Neural crest cell (in vitro differentiated cells): ENCODE measurements at places on chromosomes 5 and 9.

DNA sequence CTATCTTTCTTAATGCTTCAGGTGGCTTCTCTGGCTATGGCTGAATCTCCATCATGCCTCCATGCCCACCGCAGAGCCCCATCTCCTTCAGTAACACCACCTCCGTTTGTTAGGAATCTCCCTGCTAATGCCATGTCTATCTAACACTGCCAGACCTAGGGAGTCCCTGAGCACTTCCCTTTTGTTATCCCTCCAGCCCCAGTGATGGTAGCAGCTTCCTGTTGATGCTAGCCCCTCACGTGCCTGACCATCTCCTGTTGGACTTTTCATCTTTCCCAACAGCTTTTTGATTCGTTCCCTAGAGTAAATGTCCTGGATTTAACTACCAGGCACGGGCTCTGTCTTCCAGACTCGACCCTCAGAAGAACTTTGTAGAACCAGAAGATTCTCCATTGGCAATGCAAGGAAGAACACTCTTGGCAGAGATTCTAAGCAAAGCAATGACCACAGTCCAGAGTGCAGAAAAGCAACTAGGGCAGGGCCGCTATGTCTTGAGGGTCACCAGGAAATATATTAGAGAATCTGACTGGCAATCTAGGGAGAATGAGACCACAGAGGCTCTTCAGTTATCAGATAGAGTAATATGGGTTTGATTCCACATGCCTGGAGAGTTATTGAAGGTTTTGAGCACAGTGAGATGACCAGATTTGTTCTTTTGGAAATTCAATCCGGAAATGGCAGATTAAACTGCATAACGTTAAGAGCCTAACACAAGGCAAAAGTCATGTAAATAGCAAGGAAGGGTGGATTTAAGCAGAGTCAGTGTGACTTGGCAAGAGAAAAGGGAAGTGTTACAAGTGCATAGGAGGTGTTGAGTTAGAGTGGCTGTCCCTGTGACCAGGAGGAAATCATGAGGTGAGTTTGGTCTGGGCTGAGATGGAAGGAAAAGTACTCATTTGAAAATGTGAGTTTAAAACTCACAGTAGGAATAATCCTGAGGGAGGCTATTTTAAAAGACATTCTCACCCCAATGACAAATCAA, 555.2 kb downstream of the ACTL7B start:
- no peak for DNase-seq

DNA sequence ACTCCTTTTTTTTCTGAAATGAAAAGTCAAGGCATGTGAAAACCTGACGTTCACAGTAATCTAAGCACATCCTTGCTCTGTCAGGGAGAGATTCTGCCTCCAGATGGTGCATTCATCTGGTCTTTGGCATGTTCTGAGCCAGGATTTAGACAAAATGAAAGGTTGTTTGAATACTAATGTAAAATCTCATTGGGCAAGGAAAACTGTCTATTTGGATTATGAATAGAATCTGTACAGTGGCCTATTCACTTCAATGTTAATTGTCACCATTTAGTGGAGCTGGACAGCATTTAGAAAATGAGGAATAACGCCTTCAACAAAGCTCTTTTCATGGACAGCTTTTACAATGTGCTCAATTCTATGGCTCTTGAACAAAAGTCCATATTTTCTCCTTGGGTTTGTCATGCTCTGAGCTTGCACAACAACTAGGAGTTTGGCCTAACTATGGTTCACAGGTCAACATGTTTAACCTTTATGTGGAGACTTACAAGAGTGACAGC, 28.9 kb downstream of the ARHGEF28 start:
- no peak for DNase-seq

GRCh38 chr9:87059772-87060171, 112.5 kb upstream of the GAS1 start:
- DNase-seq = no peak

DNA sequence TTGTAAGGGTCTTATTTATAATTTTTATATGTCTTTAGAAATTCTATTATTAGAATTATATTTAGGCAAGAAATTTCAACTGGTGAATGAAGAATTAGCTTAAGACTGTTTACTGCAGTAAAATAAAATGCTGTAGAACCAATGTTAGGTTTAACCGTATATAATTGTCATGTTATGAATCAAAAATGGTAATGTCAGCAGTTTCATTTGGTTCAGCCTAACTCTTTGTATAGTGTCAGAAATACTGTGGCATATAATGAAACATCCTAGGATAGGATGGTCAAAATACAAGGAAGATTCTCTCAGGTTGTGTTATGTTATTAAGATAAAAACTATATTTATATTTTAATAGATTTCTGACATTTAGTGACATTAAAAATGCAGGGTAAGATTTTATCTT, 64.4 kb upstream of the EIF4EBP3 start:
- DNase-seq = no peak

DNA sequence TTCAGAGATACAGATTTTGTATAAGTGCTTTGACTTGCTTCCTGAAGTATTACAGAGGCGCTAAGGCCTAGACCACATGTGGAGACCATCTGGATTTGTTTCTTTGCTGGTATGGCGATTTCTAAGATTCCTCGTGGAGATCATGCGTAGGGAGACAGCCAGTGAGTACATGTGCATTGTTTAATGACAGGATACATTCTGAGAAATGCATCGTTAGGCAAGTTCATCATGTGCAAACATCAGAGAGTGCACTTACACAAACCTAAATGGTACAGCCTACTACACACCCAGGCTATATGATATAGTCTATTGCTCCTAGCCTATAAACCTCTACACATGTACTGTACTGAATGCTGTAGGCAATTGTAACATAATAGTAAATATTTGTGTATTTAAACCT, 16.5 kb upstream of the CEP120 start:
- no peak for DNase-seq

DNA sequence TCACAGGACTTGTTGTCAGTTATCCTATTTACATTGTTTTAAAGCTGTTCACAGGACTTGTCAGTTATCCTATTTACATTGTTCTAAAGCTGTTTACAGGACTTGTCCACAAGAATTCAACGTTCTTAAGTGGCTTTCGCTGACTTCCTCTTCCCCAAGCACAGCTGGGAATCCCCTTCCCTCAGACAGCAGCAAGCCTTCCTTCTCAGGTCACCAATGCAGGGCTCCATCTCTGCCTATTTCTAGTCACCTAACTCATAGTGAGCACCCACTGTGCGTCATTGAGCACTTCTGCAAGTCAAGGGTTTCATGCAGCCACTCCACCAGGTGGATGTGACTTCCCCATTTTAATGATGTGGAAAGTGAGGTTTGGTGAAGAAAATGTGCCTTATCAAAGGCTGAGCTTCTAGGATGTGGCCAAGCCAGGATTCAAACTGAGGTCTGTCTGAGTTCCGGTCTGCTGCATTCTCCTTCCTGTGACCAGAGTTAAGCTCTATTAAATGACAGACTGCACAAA, 109.8 kb upstream of the ZNF462 start:
- no peak for DNase-seq

- DNase-seq = no peak
These were observed 103.5 kb upstream of the FCN2 start for GRCh38 chr9:134777153-134777552.

- DNase-seq = no peak
These were observed 249.5 kb downstream of the MAN2A1 start for GRCh38 chr5:109939116-109939682.

DNA sequence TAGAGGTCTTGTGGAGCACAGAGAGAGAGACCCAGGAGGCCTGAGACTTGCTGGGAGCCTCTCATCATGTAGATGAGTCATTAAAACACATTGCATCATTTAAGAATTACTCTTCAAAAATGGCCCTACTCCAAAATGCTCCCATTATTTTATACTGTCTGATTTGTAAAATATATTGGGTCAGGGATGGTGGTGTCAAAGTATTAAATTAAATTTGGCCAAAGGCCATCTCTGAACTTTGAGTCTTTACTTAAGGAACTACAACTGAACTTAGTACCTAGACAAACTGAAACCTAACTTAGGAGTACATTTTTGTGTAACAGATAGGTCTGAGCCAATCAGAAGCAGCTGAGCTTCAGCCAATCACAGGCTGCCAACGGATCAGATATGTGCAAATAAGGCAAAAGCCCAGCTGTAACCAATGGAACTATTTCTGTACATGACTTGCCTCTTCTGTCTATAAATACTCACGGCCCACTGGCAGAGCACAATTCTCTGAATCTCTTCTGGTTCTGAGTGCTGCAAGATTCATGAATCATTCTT, 657.2 kb downstream of the TLE1 start:
- no peak for DNase-seq

GRCh38 chr9:131323629-131324028, 34.1 kb downstream of the PLPP7 start:
- DNase-seq = no peak

DNA sequence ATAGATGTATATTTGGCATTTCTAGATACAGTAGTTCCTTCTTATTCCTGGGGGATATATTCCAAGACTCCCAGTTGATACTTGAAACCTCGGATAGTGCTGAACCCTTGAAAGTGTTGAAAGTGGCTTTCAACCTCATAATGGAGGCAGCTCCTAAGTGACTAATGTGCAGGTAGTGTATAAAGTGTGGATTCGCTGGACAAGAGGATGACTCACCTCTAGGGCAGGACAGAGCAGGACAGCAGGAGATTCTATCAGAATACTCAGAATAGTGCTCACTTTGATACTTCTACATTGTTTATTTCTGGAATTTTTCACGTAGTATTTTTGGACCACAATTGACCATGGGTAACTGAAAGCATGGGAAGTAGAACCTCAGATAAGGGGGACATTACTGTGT, 1138.9 kb upstream of the WWC1 start:
- DNase-seq = no peak

DNA sequence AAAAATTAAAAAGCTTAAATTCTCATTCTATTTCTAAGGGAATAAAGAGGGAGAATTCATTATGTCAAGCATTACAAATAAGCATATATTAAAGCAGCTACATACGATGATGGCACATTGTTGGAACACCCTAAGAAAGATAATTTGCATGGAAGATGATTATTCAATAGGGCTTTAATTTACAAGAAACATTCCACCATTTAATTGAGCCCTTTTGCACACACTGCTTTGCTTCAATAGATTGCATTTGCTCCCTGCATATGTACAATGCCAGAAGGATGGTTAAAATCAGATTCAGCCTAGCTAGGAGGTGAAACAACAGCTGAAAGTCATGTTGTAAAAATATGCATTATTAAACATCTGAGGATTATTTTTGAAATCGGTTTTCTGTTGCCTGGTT, 21.8 kb downstream of the KIAA1958 start:
- DNase-seq = no peak

DNA sequence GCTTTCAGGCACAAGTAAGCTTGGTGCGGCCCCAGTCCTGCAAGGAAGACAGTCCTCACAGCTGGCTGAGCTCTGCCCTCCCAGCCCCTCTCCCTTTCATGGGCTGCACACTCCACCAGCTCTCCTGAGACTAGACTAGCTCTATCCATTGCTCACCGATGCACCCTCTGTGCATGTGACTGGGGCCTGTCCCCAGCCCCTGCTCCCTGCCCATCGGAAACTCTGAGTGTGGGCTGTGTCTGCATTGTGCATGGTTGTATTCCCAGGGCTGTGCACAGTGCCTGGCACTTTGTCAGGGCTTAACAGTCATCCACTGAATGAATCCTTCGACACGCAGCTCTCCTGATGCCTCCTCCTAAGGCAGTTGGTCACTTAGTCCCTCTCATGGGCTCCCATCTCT, 92.2 kb downstream of the PPARGC1B start:
- no peak for DNase-seq

DNA sequence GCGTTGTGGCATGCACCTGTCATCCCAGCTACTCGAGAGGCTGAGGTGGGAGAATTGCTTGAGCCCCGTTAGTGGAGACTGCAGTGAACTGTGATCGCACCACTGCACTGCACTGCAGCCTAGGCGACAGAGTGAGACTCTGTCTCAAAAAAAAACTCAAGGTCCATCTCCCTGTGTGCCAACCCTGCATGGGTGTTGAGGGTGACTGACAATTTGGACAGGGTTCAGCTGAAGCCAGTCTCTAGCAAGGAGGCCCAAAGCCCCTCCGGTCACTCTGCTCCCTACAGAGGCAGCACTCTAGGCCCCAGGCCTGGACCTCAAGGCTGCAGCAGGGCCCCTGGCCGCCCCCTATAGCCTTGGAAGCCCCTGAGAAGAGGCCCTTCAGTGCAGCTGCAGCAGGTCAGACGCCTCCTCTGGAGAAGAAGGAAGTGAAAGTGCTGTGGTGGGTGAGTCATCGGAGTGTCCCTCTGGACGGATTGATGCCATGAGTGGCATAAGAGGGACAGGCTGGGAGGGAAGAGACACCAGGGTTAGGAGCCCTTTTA, 39.2 kb upstream of the NEK6 start:
- no peak for DNase-seq

DNA sequence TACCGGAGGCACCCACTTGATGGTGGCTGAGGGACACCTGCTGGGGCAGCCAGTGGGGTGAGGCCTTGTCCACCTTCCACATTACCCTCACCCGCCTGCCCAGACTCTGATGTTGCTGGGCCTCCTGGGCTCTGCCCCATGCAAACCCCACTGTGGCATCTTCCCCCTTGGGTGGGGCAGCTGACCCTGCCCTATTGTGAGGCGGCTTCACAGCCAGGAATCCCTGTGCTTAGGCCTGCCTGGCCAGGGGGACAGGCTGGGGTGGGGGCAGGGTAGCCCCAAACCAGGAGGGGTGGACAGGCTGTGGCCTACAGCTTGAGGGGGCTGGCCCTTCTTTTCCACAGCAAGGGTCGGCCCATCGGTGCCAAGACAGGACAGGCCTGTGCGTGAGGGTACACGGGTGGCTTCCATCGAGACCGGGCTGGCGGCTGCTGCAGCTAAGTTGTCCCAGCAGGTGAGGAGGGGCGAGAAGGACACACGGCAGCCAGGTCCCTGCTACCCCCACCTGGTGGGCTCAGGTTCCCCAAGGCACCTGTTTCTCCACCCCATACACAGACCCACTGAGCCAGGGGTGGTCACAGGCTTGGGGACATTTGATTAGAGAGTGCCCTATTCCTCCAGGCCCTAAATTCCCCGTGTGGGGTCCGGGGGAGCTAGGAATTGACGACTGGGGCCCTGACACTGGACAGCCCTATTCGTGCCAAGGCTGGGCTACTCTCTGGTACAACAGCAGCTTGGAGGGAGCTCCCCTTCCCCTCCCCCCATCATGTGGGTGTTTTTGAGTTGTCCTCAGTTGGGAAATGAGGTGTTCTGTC, 99.2 kb downstream of the PHF2 start:
- DNase-seq = no peak

DNA sequence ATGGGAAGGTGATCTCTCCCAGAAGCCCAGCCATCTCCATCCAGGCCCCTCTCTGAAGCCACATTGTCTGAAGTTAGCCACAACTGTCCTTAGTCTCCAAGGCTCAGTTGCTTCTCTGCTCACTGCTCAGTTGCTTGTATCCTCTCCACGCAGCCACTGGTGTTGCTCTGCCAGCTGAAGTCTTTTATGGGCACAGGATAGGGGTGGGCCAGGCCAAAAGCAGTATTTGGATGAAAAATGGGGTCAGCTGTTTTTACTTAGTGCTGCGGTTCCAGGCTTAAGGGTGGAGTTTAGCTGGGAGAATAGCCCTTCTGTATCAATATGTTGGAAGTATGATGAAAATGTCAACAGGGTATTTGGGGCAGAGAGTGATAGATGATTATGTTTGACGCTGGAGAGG, 168.8 kb upstream of the PPP1R2B start:
- no peak for DNase-seq
